Activated CD4-positive, alpha-beta T cell treated with anti-CD3 and anti-CD28 coated beads for 48 hours (primary cell): ENCODE measurements at places on chromosomes 7 and 10.

- DNase-seq: peak; percentile 46
Observed at GRCh38 chr7:139108266-139109187, 993 bp downstream of the ZC3HAV1 start.

GRCh38 chr7:64854969-64855368 lies 48.1 kb upstream of the ZNF273 start:
- DNase-seq: no peak

DNA sequence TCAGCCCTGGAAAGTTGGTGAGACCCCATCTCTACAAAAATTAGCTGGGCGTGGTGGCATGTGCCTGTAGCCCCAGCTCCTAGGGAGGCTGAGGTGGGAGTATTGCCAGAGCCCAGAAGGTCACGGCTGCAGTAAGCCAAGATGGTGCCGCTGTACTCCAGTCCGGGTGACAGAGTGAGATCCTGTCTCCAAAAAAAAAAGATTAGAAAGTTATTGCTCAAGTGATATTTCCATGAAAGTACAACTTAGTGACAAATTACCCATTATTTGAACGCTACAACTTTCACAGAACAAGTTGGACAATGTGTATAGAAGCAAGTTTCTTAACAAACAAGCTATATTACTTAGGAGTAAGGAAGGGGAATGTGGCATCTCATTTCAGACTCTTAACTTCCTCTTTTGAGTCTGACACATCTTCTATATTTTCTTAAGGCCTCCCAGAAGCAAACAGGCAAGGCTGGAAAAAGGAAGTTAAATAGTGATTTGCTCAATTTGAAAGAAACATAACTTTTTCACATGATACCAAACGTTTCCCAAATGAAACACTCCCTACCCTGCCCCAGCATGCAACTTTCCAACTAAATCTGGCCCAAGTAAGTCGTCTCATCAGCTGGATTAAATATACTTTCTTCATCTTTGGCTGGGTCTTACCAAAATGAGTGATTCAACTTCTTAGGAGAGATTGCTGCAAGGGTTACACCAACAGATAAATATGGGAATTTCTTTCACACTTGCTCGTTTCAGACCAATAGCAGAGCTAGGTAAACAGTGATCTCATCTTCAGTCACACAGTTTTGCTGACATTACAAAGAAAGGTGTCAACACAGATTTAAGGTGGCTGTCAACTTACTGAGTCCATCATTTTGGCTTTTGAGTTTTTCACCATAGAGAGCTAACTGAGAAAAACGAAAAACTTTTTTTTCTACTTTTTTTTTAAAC lies 66.3 kb upstream of the KLF6 start:
- DNase-seq: no peak

- no peak for DNase-seq
Observed at GRCh38 chr7:88072715-88073055, 138.6 kb downstream of the ADAM22 start.

GRCh38 chr7:3439333-3440030 lies 138.4 kb downstream of the SDK1 start:
- no peak for DNase-seq
